ENCODE measurements at places on chromosomes 11 and 22. TPM values are rescaled to one million over a fixed set of nuclear protein-coding genes. Genes with fewer than 3 reads are reported as not detected.

DNA sequence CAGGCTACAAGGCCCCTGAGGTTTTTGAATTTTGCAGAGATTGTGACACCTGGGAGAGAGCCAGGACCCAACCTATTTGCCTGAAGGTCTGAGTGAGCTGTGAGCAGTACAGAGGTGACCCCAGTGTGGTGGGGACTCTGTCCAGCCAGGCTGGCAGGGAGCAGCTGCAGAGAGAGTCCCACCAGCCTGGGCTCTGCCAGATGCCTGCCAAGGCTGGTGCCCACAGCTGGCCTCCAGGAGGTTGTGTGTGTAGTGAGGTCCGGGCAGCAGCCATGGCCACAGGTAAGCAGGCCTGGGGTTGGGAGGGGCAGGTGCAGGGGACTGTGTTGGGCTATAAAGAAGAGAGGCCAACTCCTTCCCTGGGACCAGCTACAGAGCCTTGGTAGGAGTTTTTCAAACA, 144.8 kb downstream of the CRYBB2 start:
- H3K4me3 ChIP-seq, result no peak overlapping the region
- H3K27me3 ChIP-seq, result no peaks in the 10 kb centered on the region
- H3K27ac ChIP-seq, result no peak overlapping the region
- no peak for DNase-seq
- no peaks in the 10 kb centered on the region for H3K4me1 ChIP-seq
- H3K36me3 ChIP-seq, result no peaks in the 10 kb centered on the region

GRCh38 chr22:40182231-40182835, 4.6 kb downstream of the TNRC6B start:
- H3K36me3 ChIP-seq, result no peaks in the 10 kb centered on the region
- H3K27ac ChIP-seq, result peak overlapping the region; percentile 37
- DNase-seq, result peak; percentile 60
- peaks cover 8% of the 10 kb centered on the region for H3K4me1 ChIP-seq
- no peaks in the 10 kb centered on the region for H3K27me3 ChIP-seq

GRCh38 chr22:23106906-23107367, 34.9 kb downstream of the RSPH14 start:
- H3K27me3 ChIP-seq, result no peaks in the 10 kb centered on the region
- H3K27ac ChIP-seq, result no peak overlapping the region
- H3K36me3 ChIP-seq, result no peaks in the 10 kb centered on the region
- no peak overlapping the region for H3K4me3 ChIP-seq
- no peak for DNase-seq

GRCh38 chr11:113670149-113670830, 35.8 kb downstream of the TMPRSS5 start:
- no peak overlapping the region for H3K4me3 ChIP-seq
- H3K27me3 ChIP-seq, result no peaks in the 10 kb centered on the region
- no peaks in the 10 kb centered on the region for H3K36me3 ChIP-seq
- H3K4me1 ChIP-seq, result peaks cover 4% of the 10 kb centered on the region
- no peak overlapping the region for H3K27ac ChIP-seq

GRCh38 chr11:100232006-100232405, 455.1 kb upstream of the ARHGAP42 start:
- no peaks in the 10 kb centered on the region for H3K4me1 ChIP-seq
- DNase-seq, result no peak
- no peaks in the 10 kb centered on the region for H3K27me3 ChIP-seq
- no peaks in the 10 kb centered on the region for H3K36me3 ChIP-seq

- no peak for DNase-seq
- H3K36me3 ChIP-seq, result no peaks in the 10 kb centered on the region
- H3K27ac ChIP-seq, result no peak overlapping the region
- no peaks in the 10 kb centered on the region for H3K4me1 ChIP-seq
These were observed 26.3 kb downstream of the OPCML start for GRCh38 chr11:133506023-133506422.

- peaks cover 45% of the 10 kb centered on the region for H3K36me3 ChIP-seq
- H3K4me1 ChIP-seq, result no peaks in the 10 kb centered on the region
- H3K4me3 ChIP-seq, result no peak overlapping the region
- no peak overlapping the region for H3K27ac ChIP-seq
- DNase-seq, result no peak
- H3K27me3 ChIP-seq, result no peaks in the 10 kb centered on the region
These were observed 76.1 kb downstream of the MED15 start for GRCh38 chr22:20583471-20583922.

DNA sequence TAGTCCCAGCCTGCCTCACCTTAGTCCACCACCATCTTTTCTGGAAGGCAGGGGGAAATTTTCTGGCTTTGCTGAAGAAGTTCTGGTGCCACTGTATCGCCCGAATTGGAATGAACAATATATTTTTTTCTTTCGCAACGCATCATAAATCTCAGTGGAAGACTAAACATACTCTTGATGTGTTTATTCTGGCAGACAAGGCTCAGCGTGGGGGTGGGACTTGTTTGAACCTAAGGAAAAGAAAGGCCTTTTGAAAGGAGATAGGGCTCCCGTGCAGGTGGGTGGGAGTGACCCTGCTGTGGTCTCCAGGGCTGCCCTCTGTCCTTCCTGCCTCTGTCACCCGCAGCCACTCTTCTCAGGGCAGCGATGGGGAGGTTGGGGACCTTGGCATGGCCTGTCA, 42.5 kb downstream of the CD82 start:
- H3K36me3 ChIP-seq, result no peaks in the 10 kb centered on the region
- peaks cover 15% of the 10 kb centered on the region for H3K4me1 ChIP-seq

GRCh38 chr11:107704451-107704850, 7.4 kb downstream of the SLN start:
- H3K4me1 ChIP-seq, result no peaks in the 10 kb centered on the region
- no peak overlapping the region for H3K4me3 ChIP-seq
- no peaks in the 10 kb centered on the region for H3K27me3 ChIP-seq
- DNase-seq, result peak; percentile 75
- no peak overlapping the region for H3K27ac ChIP-seq

DNA sequence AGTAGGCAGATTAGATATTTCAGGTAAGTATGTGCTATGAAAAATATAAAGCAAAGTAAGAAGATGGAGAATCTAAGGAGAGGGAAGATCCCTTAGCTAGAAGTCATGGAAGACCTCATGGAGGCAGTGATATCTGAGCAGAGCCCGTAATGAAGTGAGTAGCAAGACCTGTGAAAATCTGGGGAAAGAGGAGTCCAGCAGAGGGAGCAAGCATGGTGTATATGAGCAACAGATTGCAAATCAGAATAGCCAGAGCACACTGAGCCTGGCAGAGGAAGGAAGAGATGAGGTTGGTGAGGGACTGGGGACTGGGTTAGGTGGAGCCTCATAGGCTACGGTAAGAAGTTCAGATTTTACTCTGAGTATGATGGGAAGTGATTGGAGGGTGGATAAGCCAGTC, 9.4 kb downstream of the LHFPL7 start:
- H3K36me3 ChIP-seq, result no peaks in the 10 kb centered on the region
- no peaks in the 10 kb centered on the region for H3K4me1 ChIP-seq
- DNase-seq, result no peak
- no peak overlapping the region for H3K4me3 ChIP-seq
- H3K27me3 ChIP-seq, result no peaks in the 10 kb centered on the region

DNA sequence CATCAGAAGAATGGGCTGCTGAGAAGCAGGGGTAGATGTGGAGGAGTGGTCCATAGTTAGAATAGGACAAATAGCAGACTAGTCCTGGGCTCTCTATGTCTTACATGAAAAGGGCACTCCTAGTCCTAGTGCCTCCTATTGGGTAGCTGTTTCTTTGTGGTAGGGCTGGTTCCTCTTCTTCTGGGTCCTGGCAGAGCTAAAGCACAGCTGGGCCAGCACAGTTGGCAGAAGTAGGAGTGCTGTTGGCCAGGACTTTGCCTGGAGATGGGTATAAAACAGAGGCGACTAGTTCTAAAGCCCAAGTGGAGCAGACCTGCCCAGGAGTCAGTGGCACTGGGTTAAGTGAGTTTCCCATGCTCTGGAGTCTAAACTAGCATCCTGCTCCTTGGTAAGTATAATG, 55.2 kb downstream of the PPFIBP2 start:
- H3K4me3 ChIP-seq, result no peak overlapping the region
- no peak for DNase-seq
- no peak overlapping the region for H3K27ac ChIP-seq
- peaks cover 2% of the 10 kb centered on the region for H3K27me3 ChIP-seq
- H3K4me1 ChIP-seq, result peaks cover 19% of the 10 kb centered on the region

- H3K4me3 ChIP-seq, result no peak overlapping the region
- no peaks in the 10 kb centered on the region for H3K4me1 ChIP-seq
- no peaks in the 10 kb centered on the region for H3K27me3 ChIP-seq
- H3K27ac ChIP-seq, result no peak overlapping the region
These were observed 46.1 kb downstream of the ARFGAP2 start for GRCh38 chr11:47130543-47130942.

The FGF3 gene
- not detected for total RNA-seq

The BIRC3 gene
- total RNA-seq, result 3.3 TPM

The RAC2 gene
- 2.1 TPM for total RNA-seq

The SCARF2 gene
- 12.8 TPM for total RNA-seq

The TXNRD2 gene
- total RNA-seq, result 18.2 TPM

The CHEK1 gene
- 39.5 TPM for total RNA-seq

The TRIM29 gene
- not detected for total RNA-seq

The ACR gene
- total RNA-seq, result not detected

The CNTN5 gene
- total RNA-seq, result not detected

The GAB4 gene
- total RNA-seq, result not detected
